Activated CD4-positive, alpha-beta memory T cell treated with anti-CD3 and anti-CD28 coated beads for 36 hours (primary cell): ENCODE measurements at places on chromosomes 4 and X. TPM values are rescaled to one million over a fixed set of nuclear protein-coding genes. Genes with fewer than 3 reads are reported as not detected.

DNA sequence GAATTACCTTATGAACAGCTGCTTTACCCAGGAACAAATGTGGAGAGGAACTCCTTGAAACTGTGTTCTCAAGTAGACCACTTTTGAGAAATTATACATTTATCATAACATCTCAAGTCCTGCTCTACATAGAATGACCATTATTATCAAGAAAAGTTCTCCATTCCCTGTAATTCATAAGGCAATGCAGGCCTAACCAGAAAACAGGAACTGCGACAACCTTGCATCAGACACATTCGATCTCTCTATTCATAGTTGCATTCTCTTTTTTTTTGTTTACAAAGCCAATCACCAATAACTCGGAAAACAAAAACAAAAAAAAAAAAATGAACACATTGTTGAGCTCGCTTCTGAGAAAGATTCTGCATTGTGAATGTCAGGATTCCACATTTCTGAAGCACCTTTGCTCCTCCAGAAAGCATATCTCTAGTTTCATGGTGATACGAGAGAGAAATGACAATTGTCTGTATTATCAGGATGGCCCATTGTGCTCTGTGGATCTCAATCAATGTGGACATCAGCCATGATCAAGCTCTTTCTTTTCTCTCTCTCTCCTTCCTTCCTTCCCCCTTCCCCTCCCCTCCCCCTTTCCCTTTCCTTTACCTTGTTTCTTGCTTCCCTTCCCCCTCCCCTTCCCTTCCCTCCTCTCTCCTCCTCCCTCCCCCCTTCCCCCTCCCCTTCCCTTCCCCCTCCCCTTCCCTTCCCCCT lies 32.4 kb upstream of the CD99 start:
- DNase-seq, result no peak

DNA sequence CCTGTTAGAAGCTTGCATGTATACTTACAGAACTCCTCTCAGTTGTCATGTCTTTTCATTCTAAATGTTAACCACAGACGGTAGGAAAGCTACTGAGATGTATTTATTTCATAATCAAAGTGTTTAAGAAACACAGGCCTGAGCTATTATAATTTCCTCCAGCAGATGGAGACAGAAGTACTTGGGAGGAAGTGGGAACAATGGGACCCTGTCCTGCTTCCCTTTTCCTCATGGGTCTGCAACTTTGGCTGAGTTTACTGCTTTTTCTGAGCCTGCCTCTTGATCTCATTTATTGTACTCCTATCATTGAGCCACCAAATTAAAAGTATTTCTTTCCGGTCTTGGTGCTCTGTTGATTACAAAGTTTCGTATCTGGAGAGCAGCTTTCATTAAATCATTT lies 67.7 kb upstream of the SPANXN2 start:
- DNase-seq, result no peak

DNA sequence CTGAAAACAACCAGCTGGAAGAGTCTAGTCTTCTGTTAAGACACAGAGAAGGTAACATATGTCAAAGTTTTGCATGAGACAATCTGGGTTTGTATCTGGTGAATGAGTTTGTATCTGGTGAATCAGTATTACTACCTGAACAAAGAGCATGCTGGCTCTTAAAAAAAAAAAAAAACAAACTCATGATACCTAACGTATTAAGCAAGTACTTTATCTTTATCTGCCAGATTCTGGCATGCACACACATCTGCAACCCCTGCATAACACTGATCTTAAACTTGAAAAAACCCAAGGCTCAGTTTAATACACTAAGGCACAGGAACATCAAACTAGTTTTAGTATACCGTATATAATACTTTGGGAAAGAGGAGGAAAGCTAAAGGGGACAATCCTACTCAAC lies 5.8 kb downstream of the YTHDC1 start:
- DNase-seq, result no peak

- no peak for DNase-seq
Measured at GRCh38 chr4:184167576-184167975, 50.1 kb downstream of the ENPP6 start.

SPANXA2 gene
- not detected for total RNA-seq

TKTL1 gene
- total RNA-seq, result 0.21 TPM
